ENCODE measurements at places on chromosomes 3 and 15.
A peak's percentile ranks its signal among the peaks of the same experiment; 100 is the strongest.

- H3K27ac ChIP-seq: peak overlapping the region; percentile 69
- H3K36me3 ChIP-seq: peaks cover 23% of the 10 kb centered on the region
- H3K4me3 ChIP-seq: peak overlapping the region; percentile 32
- H3K27me3 ChIP-seq: no peaks in the 10 kb centered on the region
- no peak for DNase-seq
- peaks cover 23% of the 10 kb centered on the region for H3K4me1 ChIP-seq
These were observed 15.4 kb upstream of the BTLA start for GRCh38 chr3:112514527-112515128.

GRCh38 chr3:65597226-65597951 is 441.3 kb downstream of the MAGI1 start:
- no peaks in the 10 kb centered on the region for H3K4me1 ChIP-seq
- H3K4me3 ChIP-seq: no peak overlapping the region
- H3K27me3 ChIP-seq: peaks cover 15% of the 10 kb centered on the region

GRCh38 chr3:165336786-165337185 is 140.6 kb upstream of the SLITRK3 start:
- no peaks in the 10 kb centered on the region for H3K36me3 ChIP-seq
- DNase-seq: no peak
- no peaks in the 10 kb centered on the region for H3K27me3 ChIP-seq
- no peaks in the 10 kb centered on the region for H3K4me1 ChIP-seq

DNA sequence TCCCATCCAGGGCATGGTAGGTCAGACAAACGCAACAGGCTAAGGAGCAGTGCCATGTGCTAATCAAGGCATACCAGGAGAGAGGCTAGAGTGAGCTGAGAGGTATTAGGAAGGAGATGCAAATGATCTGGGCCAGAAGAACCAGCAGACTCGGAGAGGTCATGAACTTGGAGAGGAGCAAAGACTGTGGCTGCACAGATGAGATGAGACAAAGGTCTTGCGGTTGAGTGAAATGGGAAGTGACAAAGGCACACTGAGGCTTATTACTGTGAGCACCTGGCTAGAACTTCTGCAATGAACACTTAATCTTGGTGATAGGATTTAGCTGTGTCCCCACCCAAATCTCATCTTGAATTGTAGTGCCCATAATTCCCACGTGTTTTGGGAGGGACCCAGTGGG is 380.2 kb downstream of the ULK4 start:
- H3K4me3 ChIP-seq: no peak overlapping the region
- peaks cover 18% of the 10 kb centered on the region for H3K36me3 ChIP-seq
- H3K27ac ChIP-seq: peak overlapping the region; percentile 60
- H3K27me3 ChIP-seq: no peaks in the 10 kb centered on the region
- peaks cover 28% of the 10 kb centered on the region for H3K4me1 ChIP-seq
- DNase-seq: peak; percentile 49

GRCh38 chr3:53195602-53196574 is 34.9 kb downstream of the PRKCD start:
- peak; percentile 49 for DNase-seq
- peaks cover 21% of the 10 kb centered on the region for H3K36me3 ChIP-seq
- H3K27ac ChIP-seq: peak overlapping the region; percentile 42
- H3K4me3 ChIP-seq: peak overlapping the region; percentile 2
- peaks cover 20% of the 10 kb centered on the region for H3K4me1 ChIP-seq

- peaks cover 14% of the 10 kb centered on the region for H3K4me1 ChIP-seq
- no peak for DNase-seq
- H3K36me3 ChIP-seq: no peaks in the 10 kb centered on the region
- peak overlapping the region; percentile 9 for H3K27ac ChIP-seq
These were observed 31.0 kb upstream of the KLF13 start for GRCh38 chr15:31295658-31296057.

GRCh38 chr15:72536506-72536905 is 62.4 kb downstream of the ARIH1 start:
- H3K27ac ChIP-seq: no peak overlapping the region
- H3K36me3 ChIP-seq: peaks cover 22% of the 10 kb centered on the region
- no peak for DNase-seq
- H3K4me1 ChIP-seq: peaks cover 5% of the 10 kb centered on the region
- no peak overlapping the region for H3K4me3 ChIP-seq
- no peaks in the 10 kb centered on the region for H3K27me3 ChIP-seq

GRCh38 chr3:59101231-59101736 is 51.5 kb upstream of the CFAP20DC start:
- peaks cover 10% of the 10 kb centered on the region for H3K27me3 ChIP-seq
- no peaks in the 10 kb centered on the region for H3K4me1 ChIP-seq
- H3K36me3 ChIP-seq: no peaks in the 10 kb centered on the region
- H3K27ac ChIP-seq: no peak overlapping the region
- no peak for DNase-seq

- no peak for DNase-seq
- no peak overlapping the region for H3K4me3 ChIP-seq
- no peaks in the 10 kb centered on the region for H3K4me1 ChIP-seq
- no peaks in the 10 kb centered on the region for H3K36me3 ChIP-seq
These were observed 63.3 kb upstream of the RGMA start for GRCh38 chr15:93152360-93152759.

- H3K27ac ChIP-seq: peak within 1 kb of the TSS; percentile 83
- H3K36me3 ChIP-seq: peaks cover 32% of the 10 kb centered on the region
- H3K27me3 ChIP-seq: peaks cover 70% of the 10 kb centered on the region
- H3K4me3 ChIP-seq: peak within 1 kb of the TSS; percentile 95
These were observed at the start of gene MELTF for GRCh38 chr3:197029511-197030167. TSS of gene MELTF (minus strand) at chr3:197029817. CDS start at chr3:197029702, 115 bp downstream.

Measured in stimulated activated naive B cell treated with anti-CD40 and anti-IgM and Interleukin-4, amounts not matched to agents 10 μg/mL and 1 μg/mL and 100 μg/mL, for 72 hours (primary cell).